ENCODE measurements at places on chromosomes 1 and 21.
A peak's percentile ranks its signal among the peaks of the same experiment; 100 is the strongest.

DNA sequence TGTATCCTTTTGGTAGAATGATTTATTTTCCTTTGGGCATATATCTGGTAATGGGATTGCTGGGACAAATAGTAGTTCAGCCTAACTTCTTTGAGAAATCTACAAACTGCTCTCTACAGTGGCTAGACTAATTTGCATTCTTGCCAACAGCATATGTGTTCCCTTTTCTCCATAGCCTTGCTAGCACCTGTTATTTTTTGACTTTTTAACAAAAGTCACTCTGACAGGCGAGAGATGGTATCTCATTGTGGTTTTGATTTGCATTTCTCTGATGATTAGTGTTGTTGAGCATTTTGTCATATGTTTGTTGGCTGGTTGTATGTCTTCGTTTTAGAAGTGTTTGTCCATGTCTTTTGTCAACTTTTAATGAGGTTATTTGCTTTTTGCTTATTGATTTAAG, 99.8 kb downstream of the UCK2 start:
- no peak for DNase-seq

- DNase-seq = peak; percentile 51
Measured at GRCh38 chr1:156081917-156082308, 352 bp downstream of the MEX3A start.

DNA sequence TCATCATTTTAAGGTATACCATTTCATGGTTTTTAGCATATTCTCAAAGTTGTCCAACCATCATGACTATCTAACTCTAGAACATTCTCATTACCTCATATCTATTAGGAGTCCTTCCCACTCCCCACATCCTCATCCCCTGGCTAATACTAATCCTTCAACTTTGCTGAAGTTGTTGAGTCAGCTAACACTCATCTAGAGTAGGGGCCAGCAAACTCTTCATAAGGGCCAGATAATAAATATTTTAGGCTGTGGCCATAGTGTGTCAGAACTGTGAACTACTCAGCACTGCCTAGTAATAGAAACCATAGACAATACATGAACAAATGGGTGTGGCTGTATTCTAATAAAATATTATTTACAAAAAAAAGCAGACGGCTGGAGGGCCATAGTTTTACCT, 43.0 kb downstream of the TOR3A start:
- DNase-seq = no peak

- DNase-seq = peak; percentile 49
Measured at GRCh38 chr1:160127865-160128523, 12.4 kb downstream of the ATP1A2 start.

GRCh38 chr1:2031546-2032540, 12.7 kb downstream of the GABRD start:
- no peak for DNase-seq

GRCh38 chr1:95236784-95237575, 3.0 kb downstream of the RWDD3 start:
- DNase-seq = peak; percentile 44

- DNase-seq = no peak
Measured at GRCh38 chr1:166597516-166597915, 241.8 kb upstream of the POGK start.

- no peak for DNase-seq
Measured at GRCh38 chr1:244768186-244768585, 67.3 kb upstream of the COX20 start.

- DNase-seq = no peak
Measured at GRCh38 chr1:47403321-47403910, 12.7 kb upstream of the FOXE3 start.

GRCh38 chr1:59997479-59998115, 71.0 kb upstream of the CYP2J2 start:
- no peak for DNase-seq

DNA sequence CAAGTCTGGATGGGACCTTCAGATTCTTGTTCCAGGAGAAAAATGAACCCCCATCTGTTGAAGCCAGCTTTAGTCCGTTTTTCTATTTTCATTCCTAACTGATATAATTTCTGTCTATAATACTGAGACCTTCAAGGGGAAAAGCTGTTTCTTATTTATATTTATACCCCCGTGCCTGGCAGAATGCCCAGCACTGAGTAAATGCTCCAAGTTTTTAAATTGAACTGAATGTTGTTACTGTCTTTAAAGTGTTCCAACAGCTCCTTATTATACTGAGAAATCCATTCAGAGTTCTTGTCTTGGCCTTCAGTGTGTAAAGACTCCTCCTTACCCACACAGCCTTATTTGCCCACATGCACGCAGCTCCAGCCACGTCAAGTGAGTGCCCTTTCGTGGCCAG, 178.6 kb upstream of the HMGB4 start:
- DNase-seq = no peak

DNA sequence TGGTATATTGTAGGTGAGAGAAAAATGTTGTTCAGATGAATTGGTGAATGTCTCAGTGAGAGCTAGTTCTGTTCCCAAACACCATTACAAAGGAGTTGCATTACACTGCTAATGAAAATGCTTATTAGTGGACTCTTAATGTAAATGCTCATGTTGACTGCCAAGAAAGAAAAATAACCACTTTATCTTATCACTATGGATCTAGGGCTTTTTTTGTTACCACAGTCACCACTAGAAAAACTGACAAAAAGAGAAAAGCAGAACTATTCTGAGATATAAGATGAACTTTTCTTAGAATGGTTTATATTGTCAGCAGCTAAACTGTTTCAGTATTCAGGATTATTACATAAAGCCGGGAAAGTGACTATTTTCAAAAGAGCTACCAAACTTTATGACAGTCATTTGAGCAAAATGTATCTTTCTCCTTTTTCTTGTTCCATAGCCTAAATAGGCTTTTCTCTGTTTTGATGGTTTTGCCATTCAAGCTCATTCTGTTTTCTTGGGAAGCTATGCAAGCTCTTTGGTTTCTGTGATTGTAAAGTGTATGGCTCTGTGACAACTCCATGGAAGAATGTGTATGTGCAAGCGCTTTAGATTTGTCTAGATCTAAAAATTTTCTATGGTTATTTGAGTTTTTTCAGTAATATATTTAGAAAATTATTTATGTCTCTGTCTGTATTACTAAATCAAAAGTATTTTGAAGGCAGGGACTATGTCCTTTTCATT, 64.2 kb upstream of the DPH5 start:
- peak; percentile 55 for DNase-seq

- DNase-seq = no peak
Measured at GRCh38 chr1:56133522-56134472, 445.6 kb downstream of the PLPP3 start.

DNA sequence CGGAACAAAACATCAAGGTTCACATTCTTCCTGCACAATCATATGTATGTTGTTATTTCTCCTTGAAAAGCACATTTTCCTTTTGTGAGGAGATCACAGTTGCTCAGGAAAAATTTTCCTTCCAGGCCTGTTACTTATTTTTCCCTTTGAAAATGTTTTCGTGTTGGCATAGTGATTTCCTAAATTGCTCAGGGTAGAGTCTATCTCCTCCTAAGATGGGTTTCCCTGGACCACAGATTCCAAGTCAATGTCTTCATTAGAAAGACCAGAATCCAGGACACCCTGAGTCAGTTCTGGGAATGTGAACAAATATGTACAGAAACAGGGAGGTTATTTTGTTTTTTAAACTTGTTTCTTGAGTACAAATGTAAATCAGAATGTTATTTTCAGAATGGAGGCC, 94.3 kb upstream of the C1orf105 start:
- no peak for DNase-seq

DNA sequence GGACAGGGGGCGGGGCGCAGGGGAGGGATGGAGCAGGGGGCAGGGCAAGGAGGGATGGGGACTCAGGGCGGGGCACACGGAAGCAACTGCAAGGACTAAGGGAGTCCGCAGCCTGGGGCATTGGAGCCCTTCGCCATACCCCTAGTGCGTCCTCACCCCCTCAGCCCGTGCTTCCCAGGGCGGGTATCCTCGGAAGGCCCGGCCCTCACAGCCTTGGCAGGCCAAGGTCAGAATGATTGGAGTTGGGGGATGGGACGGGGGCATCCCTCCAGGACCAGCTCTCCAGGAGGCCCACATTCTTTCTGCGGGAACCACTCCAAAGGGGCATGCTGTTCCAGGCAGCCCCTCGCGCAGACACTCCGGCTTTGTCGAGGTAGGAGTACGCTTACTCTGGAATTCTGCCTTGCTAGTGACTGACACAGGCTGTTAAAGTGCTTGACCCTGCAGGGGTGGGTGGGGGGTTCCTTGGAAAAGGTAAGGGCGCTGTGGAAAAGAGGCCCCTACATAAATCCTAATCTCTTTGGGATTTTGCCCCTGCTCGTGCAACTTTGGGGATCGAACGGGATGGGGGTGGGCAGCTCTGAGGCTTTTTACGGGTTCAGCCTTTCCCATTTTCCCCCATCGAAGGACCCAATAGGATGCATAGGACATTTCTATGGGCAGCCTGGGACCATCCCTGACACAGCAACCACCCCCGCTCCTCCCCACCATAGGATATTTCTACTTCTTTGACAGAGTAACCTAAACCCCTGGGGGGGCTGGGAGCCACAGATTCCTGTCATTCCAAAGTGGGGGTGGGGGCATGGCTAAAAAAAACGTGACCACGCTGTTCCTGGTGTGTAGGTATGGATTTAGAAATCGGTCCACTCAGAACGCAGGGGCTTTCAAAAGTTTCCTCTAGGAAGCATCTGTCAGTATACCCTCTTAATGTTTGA, 738 bp upstream of the TRIM11 start:
- no peak for DNase-seq

- no peak for DNase-seq
Measured at GRCh38 chr1:61572046-61572445, 152.9 kb downstream of the TM2D1 start.

- DNase-seq = no peak
Measured at GRCh38 chr1:109316506-109316905, 9.7 kb upstream of the MYBPHL start.

DNA sequence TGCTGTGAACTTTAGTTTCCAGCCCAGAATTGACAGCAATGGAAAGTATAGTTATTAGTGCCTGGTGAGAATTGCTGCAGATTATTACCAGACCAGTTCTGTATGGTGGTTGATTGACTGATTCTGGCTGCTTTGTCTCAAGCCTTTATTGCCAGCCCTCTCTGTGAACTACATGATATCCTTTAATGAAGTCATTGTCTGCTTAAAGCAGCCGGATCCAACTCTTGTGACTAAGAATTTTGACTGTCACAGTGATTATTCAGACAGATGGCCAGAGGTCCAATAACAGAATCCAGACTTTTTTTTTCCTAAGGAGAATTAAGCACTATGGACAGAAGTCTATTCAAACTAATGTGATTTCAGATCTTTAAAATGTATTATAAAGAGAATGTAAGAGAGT, 1548.6 kb upstream of the B3GALT2 start:
- DNase-seq = no peak

GRCh38 chr1:234942012-234942332, 186.7 kb downstream of the TOMM20 start:
- no peak for DNase-seq

DNA sequence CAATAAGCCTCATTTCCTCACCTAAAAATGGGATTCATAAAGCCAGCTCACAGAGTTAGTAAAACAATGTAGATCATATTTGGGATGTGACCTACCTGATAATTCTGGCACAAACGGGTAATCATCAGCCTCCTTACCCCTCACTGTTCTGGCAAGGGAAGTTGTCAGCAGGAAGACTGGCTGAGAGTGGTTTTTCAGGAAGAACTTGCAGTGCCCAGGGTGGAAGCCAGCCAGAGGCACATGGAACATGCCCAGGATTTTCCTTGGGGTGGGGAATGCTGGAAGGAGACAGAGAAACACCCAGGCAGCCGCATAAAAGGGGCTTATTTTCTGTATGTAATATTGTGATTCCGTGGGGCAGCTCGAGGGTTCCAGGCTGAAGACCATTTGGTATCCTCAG, 7.7 kb upstream of the SLC5A9 start:
- DNase-seq = no peak

- DNase-seq = no peak
Measured at GRCh38 chr1:30627994-30628393, 95.4 kb downstream of the MATN1 start.

DNA sequence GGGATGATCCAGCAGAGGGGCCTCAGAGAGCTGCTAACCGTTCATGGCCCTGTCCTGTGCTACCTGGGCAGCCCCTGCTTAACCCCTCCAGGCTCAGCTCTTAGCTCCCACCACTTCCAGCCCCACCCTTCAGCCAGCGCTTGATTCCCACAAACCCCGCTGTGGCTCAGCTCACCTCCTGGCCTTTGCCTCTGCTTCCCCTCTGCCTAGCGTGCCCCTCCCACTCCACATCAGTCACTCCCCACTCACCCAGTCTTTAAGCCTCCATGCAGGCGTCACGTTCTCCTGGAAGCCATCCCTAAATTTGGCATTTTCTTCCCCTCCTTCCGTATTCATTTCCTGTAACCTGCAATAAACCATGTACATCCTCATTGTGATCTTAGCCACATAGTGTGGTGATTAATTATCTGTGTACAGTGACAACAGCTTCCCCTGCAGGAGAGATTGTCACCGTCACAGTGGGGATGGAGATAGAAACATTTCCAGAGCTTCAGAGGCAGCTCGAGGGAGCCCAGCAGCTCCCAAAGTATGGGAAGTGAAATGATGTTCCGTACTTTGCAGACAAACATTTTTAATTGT, 65.5 kb downstream of the EPHB2 start:
- DNase-seq = no peak

- no peak for DNase-seq
Measured at GRCh38 chr1:207059881-207060280, 6.8 kb downstream of the PFKFB2 start.

GRCh38 chr1:99297923-99298322, 33.6 kb downstream of the PLPPR4 start:
- no peak for DNase-seq

- no peak for DNase-seq
Measured at GRCh38 chr1:63721531-63722189, 52.2 kb upstream of the ROR1 start.

DNA sequence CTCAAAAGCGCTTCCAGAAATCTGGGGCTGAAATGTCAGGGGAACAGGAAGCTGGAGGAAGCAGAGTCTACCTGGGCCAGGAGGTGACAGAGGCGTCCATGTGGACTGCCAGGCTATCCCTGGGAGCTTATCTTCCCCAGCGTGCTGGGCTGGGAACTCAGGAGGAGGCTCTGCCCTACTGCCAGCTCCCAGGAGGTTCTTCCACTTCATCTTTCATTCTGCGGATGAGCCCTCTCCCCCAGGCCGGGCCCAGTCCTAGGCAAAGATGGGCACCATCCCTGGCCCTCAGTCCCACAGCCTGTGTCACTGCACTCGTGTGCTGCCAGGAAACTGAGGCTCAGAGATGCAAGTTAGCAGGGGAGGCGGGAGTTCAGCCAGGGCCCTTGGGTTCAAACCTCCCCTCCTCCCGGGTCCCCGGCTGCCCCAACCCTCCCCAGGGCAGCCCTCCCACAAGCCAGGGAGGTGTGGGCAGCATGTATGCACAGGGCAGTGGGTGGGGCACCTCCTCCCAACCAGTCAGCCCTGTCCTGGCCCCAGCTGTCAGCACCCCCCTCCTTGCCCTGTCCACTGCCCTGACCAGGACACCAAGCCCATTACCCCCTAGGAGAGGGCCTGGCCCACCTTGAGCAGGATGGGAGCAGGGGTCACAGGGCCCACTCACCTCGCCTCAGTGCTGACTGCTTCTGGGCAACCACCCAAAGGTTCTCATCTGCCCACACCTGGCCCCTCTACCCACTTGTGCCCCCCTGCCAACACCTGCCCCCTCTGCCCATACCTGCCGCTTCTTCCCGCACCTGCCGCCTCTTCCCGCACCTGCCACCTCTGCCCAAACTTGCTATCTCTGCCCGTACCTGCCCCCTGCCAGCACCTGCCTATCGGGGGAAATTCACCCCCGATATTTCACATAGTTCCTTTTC, 226.0 kb downstream of the NPHP4 start:
- no peak for DNase-seq

Measured in umbilical cord (tissue), 2 donors.